Stimulated activated CD4-positive, alpha-beta T cell treated with anti-CD3 and anti-CD28 coated beads, Interleukin-12 subunit alpha, Interleukin-12 subunit beta, amount 100 ng/mL, for 24 hours (primary cell): ENCODE measurements at places on chromosomes 7 and 10.

- DNase-seq, result no peak
Observed at GRCh38 chr10:66941491-66941890, 15.7 kb downstream of the LRRTM3 start.

GRCh38 chr7:152602962-152603361 is 73.0 kb downstream of the XRCC2 start:
- DNase-seq, result no peak

- DNase-seq, result no peak
Observed at GRCh38 chr10:25901199-25901598, 32.8 kb upstream of the MYO3A start.

DNA sequence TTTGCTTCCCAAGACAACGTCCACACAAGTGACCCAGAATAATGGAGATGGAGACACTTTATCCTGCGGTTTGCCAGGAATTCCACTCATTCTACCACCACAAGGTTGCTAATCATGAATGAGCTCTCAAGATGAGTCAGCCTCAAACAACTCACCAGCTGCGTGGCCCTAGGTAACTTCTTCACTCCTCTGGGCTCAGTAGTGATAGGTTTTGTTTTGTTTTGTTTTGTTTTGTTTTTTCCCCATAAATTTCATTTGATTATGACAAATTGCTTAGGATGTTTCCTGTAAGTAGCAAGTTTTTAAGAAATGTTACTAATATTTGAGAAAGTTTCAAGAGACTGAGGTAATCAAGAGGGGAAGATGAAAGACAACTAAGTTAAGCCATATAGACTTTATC is 286.8 kb downstream of the PARD3 start:
- DNase-seq, result no peak
